ENCODE measurements at places on chromosomes 5 and 9.

GRCh38 chr9:22124263-22125011 lies 115.3 kb upstream of the CDKN2B start:
- DNase-seq = no peak

- DNase-seq = no peak
Measured at GRCh38 chr5:173953528-173954090, 35.4 kb upstream of the C5orf47 start.

- no peak for DNase-seq
Measured at GRCh38 chr9:127341152-127341551, 55.8 kb upstream of the SLC2A8 start.

DNA sequence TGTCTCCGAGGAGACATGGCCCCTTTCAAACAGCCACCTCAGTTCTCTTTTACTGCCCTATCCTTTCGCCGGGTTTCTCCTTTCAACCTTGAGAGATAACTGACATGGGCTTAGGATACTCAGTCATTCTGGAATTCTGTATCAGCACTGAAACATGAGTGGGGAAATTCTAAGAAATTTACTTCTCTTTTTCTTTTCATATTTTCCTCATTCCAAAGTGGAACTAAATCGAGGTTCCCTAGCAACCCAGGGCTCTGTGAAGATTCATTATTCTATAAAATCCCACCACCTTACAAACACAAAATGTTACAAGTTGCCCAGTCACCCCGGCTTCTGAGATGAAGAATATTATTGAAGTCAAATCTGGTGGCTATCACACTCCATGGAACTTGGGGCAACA lies 319.2 kb downstream of the ENC1 start:
- DNase-seq = no peak

GRCh38 chr5:139710319-139711066 lies 62.3 kb downstream of the CXXC5 start:
- no peak for DNase-seq
